ENCODE measurements at places on chromosomes 3 and 15. TPM values are rescaled to one million over a fixed set of nuclear protein-coding genes. Genes with fewer than 3 reads are reported as not detected.

The MTHFS gene
- 22.9 TPM for total RNA-seq

- H3K27me3 ChIP-seq: no peaks in the 10 kb centered on the region
- H3K4me1 ChIP-seq: no peaks in the 10 kb centered on the region
- no peak for DNase-seq
These were observed 12.7 kb downstream of the TGM4 start for GRCh38 chr3:44887101-44887500.

DNA sequence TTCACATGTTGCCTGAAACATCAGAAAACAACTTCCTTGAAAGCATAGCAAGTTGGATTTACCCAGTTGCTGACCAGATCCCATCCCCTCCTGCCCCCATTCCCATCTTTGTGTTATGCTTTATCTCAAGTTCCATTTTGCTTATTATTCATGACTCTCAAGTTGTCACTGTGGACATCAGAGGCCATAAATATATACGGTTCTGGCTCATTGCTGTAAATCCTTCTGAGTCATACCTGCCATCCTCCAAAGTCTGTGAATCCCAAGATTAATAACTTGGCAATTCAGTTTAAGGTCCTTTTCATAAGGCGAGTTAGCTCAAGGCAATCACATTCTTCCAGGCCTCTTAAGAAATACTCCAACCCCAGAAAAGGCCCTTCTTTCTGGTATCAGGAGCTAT lies 126.2 kb upstream of the C2CD4B start:
- DNase-seq: no peak
- H3K36me3 ChIP-seq: no peaks in the 10 kb centered on the region
- H3K27ac ChIP-seq: no peak overlapping the region
- H3K27me3 ChIP-seq: no peaks in the 10 kb centered on the region
- H3K4me1 ChIP-seq: peaks cover 16% of the 10 kb centered on the region

- no peak overlapping the region for H3K27ac ChIP-seq
- H3K4me1 ChIP-seq: no peaks in the 10 kb centered on the region
- H3K27me3 ChIP-seq: no peaks in the 10 kb centered on the region
These were observed 17.8 kb downstream of the GALNT15 start for GRCh38 chr3:16192176-16192811.

The ZBED2 gene
- total RNA-seq: not detected

DNA sequence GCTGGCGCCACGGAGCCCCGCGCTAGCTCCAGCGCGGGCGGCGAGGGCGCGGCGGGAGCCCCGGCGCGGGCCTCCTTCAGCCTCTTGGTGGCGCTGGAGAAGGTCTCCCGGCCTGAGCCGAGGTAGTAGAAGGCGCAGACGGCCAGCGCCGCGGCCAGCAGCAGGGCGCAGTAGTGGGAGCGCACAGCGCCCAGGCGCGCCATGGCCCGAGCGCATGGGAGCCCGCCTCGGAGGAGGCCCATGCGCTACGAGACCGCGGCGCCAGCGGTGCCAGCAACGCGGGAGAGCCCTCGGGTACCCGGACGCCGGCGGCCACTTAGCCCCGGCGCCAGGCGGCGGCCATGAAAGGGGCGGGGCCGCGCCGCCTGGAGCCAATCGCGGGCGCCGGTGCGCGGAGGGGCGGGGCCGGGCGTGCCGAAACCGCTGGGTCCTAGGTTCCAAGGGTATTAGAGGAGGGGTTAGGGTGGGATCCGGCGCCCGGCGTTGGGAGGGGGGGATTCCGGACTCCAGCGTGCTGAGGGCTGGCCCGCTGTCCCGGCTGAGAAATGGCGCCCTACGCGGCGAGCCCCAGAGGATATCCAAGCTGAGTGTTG lies at the start of gene XXYLT1:
XXYLT1 (minus strand) TSS at position 343 of the 593 bp plus-strand sequence; CDS start at position 242, 101 bp downstream.
- H3K4me1 ChIP-seq: no peaks in the 10 kb centered on the region
- H3K36me3 ChIP-seq: no peaks in the 10 kb centered on the region
- H3K27me3 ChIP-seq: no peaks in the 10 kb centered on the region
- peak within 1 kb of the TSS; percentile 91 for H3K4me3 ChIP-seq

DNA sequence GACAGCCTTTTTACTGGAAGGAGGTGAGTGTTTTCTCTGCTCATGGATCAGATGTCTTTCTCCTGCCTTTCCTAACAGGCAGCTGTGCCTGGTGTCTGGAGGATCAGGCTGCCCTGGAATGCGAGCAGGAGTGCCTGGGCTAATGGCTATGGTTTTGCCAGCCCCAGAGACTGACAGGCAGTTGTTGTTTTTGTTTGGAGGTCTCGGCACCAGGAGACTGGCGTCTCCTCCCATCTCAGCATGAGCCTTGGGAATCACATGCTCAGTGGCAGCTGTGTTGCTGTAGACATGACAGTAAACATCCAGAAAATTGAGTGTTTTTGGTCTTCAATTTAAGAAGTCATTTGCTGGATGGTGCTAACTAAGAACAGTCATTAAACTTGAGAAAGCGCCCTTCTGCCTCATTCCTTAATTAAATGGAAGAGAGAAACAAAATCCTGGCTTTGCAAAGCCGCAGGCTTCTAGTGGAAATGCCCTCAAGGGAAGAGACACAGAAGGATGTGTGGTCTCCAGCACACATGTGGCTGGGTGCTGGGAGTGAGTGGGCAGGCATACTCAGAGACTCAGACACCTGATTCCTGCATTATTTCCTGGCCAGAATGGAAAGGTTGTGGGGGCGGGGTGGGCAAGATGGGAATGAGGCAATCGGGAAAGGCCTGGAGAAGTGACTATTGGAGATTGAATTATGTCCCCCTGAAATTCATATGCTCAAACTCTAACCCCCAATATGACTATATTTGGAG lies 97.0 kb upstream of the NMNAT3 start:
- H3K27me3 ChIP-seq: no peaks in the 10 kb centered on the region
- no peaks in the 10 kb centered on the region for H3K36me3 ChIP-seq
- no peak overlapping the region for H3K27ac ChIP-seq
- DNase-seq: no peak
- H3K4me3 ChIP-seq: no peak overlapping the region

- H3K4me3 ChIP-seq: no peak overlapping the region
- DNase-seq: no peak
- no peaks in the 10 kb centered on the region for H3K27me3 ChIP-seq
- no peaks in the 10 kb centered on the region for H3K36me3 ChIP-seq
These were observed 117.6 kb upstream of the BFSP2 start for GRCh38 chr3:133282236-133282635.

DNA sequence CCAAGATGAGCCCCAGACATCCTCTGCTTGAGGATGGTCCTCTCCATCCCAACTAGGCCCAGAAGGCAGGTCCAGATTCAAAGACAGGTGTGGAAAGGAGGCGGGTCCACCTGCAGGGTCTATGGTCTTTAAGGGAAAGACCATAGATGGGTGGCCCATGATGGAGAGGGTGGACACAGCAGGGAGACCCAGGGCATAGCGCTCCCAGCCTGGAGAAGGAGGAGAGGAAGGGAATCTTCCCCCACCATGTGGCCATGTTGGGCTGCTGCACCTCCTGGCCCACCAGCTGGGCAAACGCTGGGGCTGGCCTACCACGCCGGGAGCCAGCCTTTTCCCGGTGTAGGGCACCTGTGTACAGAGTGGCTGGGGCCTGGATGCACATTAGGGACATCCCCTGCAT lies 265.2 kb upstream of the TLE3 start:
- peak; percentile 46 for DNase-seq
- H3K4me1 ChIP-seq: no peaks in the 10 kb centered on the region
- H3K27ac ChIP-seq: no peak overlapping the region
- H3K36me3 ChIP-seq: no peaks in the 10 kb centered on the region

DNA sequence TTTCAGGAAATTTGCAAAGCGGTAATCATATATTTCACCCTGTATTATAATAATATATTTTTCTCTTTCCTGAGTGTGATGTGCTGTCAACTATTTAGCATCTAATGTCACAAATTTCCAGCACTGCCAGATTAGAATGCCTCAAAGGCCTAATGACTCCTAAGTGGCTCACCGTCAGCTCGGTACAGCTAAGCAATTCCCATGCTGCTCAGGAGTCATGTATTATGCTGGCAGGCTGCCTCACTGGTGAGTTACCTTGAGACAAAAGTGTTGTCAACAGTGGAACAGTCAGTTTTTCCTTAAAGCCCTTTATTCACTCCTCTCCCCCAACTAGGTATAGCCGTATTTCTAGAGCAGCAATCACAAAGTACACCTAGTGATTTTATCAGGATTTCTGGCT lies 83.6 kb downstream of the NSUN3 start:
- no peak overlapping the region for H3K4me3 ChIP-seq
- H3K27ac ChIP-seq: no peak overlapping the region
- H3K4me1 ChIP-seq: no peaks in the 10 kb centered on the region
- H3K36me3 ChIP-seq: no peaks in the 10 kb centered on the region

The CNTN6 gene
- not detected for total RNA-seq

The PEX5L gene
- 8.0 TPM for total RNA-seq

GRCh38 chr15:27692438-27692837 lies 406.7 kb downstream of the OCA2 start:
- no peaks in the 10 kb centered on the region for H3K36me3 ChIP-seq
- no peak for DNase-seq
- no peaks in the 10 kb centered on the region for H3K4me1 ChIP-seq
- no peak overlapping the region for H3K4me3 ChIP-seq
- no peak overlapping the region for H3K27ac ChIP-seq

DNA sequence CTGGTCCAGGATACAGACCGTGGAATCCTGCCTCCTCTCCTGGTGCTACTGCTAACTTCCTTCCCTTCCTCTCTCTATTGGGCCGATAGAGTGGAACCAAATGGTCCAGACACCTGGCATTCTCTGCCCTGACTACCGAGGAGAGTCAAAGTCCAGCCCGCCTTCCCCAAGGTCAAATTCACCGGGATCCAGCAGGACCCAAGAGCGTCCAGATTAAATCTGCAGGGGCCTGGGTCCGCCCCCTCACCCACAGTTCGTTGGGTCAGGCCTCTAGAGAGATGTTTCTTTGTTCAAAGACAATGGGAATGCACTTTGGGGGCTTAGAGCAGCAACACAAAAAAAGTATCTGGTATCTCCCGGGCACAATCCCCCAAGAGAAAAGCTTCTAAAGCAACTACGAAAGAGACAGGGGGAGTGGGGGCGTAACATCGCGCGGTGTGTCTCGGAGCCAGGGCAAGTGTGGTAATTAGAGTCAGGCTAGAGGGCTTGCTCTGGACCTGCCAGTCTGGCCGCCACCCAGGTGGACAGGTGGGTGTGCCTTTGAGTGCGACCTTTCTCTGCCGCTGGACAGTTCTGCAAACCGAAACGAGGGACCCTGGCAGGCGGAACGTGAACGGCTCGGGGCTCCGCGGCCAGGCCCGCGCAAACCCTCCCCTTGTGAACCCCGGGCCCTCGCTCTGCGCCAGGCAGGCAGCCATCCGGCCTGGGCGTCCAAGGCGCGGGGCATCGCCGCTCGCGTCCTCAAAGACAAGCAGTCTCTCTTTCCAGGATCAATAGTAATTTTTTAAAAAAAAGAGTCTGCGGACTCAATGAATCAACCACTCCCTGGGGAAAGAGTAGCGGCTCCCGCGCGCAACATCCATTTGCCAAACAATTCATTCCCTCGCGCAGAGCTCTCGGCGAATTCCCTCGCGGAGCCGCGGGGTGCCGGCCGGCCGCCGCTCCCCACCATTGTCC lies 806 bp downstream of the KLHL25 start:
- peak overlapping the region; percentile 65 for H3K4me3 ChIP-seq

The LTF gene
- 15.9 TPM for total RNA-seq
